Lung (tissue), 17 donors: ENCODE measurements at places on chromosomes 3 and 15.

GRCh38 chr3:20320489-20320888, 134.5 kb upstream of the SGO1 start:
- peak; percentile 68 for DNase-seq

DNA sequence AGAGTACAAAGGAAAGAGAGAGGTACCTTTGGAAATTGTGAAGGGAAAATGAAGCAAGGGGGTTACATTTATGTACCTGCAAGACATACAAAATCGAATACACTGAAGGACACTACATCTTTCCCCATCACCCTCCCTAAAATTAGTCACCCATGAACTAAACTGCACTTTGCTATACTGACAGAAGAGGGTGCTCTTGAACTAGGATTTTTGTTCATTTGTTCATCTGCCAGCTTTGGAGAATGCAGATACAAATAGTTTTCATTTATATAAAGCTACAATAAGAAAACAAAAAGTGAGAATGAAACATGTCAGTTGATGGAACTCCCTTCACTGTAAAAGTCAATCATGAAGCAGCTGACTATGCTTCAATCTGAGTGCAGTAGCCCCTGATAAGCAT, 55.7 kb downstream of the PCCB start:
- no peak for DNase-seq

- no peak for DNase-seq
These were observed 14.6 kb downstream of the MED12L start for GRCh38 chr3:151100076-151100475.

DNA sequence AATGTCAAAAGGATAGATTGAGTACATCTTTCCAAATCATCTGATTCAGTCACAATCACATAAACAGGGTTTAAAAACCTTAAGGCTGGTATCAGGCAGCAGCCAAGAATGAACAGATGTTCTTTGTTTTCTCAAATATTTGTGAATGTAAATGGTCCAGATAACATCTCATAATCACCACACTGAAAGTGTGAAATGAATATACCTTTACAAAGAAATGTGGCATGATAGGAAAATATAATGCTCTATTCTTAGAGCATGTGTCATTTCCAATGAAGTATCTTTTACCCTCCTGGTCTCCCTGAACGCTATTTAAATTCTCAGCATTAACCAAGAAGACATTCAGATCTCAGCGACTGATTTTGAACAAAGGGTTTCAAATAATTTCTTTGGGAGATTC, 8.8 kb upstream of the ACTC1 start:
- DNase-seq = no peak

DNA sequence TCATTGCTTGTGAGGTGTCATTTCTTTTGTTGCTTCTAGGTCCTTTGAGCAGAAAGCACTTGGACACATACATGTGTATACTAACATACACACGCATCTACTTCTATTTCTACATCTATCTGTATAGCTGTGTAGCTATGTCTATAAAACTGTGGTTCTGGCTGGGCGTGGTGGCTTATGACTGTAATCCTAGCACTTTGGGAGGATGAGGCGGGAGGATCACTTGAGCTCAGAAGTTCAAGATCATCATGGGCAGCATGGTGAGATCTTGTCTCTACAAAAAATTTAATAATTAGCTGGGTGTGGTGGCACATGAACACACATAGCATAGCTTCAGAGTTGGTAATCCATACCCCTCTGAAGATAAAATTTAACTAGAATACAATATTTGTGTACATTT, 65.0 kb upstream of the MAGI1 start:
- no peak for DNase-seq

GRCh38 chr3:13715961-13716360, 163.9 kb downstream of the WNT7A start:
- DNase-seq = no peak

DNA sequence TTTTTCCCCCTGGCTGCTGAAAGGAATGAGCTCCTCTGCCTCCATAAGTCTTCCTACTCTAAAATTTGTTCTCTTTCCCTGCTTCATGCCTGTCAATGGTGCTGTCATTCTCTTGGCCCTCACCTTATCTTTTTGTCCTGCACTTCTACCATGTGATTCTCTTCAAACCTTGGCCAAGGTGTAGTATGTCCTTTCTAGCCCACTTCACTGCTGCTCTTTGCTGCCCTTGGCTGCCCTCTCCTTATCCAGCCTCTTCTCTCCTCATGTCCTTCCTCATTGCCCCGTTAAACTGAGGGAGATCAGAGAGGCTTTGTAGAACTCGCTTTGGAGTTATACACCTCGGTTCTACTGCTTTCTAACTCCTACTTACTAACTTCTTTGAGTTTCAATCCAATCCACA, 19.7 kb downstream of the MINDY4B start:
- DNase-seq = no peak

- no peak for DNase-seq
These were observed 195.0 kb upstream of the EPHA3 start for GRCh38 chr3:88912294-88912877.

- no peak for DNase-seq
These were observed 298.4 kb downstream of the SATB1 start for GRCh38 chr3:18126772-18127171.

DNA sequence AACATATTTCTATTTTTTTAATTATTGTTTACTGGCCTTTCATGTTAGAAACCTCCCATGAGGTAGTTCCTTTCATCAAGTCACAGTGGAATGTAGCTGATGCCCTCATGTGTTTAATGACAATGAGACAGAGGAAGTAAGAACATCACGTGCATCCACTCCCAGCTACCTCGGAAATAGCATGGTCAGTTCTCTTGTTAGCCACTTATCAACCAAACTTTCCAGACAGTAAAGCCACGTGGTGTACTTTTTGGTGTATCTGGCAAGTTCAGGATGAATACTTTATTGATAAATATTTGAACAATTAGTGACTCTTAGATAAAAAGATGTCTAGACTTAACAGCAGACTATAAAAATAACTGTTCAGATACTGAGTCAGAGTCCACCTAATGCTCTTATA, 781.7 kb downstream of the MECOM start:
- DNase-seq = no peak

- DNase-seq = peak; percentile 13
These were observed 74.9 kb downstream of the EFCAB12 start for GRCh38 chr3:129353589-129353941.

- no peak for DNase-seq
These were observed 57.6 kb upstream of the LIPC start for GRCh38 chr15:58374147-58374546.

DNA sequence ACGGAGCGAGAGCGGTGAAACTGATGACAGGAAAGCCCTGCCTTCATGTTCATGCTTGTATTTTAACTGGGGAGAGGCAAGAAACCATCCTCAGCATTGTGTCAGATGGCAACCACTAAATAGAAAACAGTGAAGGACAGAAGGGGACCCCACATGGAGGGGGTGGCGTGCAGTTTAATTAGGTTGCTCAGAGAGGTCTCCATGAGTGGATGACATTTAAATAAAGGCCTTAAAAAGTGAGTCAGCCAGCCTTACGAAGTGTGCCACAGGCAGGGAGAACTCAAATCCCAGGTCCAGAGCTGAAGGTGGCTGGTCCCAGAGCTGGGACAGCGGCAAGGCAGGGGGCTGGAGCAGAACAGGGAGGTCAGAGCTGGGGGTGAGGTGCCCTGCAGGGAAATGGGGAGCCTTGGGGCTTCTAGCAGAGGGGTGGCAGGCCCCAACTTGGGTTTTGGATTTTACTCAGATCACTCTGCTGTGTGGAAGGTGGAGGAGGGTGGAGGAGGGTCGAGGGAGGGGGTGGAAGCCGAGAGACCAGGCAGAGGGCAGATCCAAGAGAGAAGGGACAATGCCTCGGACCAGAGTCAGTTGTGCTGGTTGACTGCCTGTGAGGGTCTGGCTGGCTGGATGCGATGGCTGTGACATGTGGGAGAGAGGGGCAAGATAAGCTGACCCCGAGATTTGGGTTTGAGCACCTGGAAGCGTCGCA, 73.7 kb downstream of the KLF13 start:
- no peak for DNase-seq

DNA sequence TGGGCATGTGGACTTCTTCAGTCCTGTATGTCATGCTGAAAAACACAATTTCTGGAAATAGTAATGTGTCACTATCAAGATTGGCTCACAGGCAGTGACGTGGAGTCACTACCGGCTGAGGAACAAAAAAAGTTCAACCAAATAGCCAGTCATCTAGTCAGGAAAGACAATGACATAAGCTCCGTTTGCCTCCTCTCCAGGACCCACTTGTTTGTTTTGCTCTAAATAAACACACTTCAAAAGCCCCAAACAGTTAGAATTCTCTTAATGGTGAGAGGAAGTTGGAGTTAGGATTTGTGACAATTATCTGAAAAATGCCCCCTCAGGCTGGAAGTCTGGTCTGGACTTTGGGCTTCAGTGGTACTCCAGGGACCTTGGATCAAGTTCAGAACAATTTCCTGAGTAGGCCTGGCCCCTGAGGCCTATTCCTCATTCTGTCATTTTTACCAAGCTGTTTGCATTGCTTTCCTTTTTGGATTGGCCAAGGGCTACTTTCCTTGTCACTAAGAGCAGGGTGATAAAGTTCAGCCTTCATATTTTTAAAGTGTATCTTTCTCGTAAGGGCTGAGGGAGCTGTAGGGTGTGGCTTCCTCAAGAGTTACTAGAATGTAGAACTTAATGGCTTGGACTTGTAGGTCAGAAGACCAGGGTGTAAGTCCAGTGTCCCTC, 98.9 kb downstream of the EOMES start:
- DNase-seq = no peak

- peak; percentile 85 for DNase-seq
These were observed 154.5 kb downstream of the FOXP1 start for GRCh38 chr3:71428841-71429596.

DNA sequence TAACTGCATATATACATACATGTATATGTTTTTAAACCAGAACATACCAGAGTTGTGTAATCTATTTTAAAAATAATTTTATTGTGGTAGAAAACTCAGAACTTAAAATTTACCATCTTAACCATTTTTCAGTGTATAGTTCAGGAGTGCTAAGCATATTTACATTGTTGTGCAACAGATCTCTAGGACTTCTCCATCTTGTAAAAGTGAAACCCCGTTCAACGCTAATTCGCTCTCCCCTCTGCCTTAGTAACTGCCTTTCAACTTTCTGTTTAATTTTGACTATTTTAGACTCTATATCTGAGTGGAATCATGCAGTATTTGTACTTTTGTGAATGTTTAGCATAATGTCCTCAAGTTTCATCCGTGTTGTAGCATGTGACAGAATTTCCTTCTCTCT, 51.8 kb upstream of the SSR3 start:
- peak; percentile 51 for DNase-seq

DNA sequence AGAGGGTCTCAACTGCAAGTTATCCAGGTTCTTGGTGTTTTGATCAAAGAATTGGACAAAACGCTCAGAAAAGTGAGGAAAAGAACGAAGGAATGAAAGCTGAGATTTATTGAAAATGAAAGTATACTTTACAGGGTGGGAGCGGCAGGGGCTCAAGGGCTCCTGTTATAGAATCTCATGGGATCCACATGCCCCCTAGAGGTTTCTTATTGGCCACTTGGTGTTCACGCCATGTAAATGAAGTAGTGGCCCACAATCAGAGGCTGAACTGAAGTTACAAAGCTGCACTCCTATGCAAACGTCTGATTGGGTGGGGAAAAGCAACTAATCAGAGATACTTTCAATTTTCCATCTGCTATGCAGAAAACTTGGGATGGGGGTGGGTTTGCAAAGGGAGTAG, 216.7 kb downstream of the PTPRG start:
- DNase-seq = peak; percentile 17

GRCh38 chr15:35741395-35741794, 195.4 kb upstream of the DPH6 start:
- no peak for DNase-seq

GRCh38 chr3:73164622-73165021, 103.2 kb downstream of the EBLN2 start:
- no peak for DNase-seq

- no peak for DNase-seq
These were observed 15.2 kb downstream of the CORO2B start for GRCh38 chr15:68593828-68594532.

DNA sequence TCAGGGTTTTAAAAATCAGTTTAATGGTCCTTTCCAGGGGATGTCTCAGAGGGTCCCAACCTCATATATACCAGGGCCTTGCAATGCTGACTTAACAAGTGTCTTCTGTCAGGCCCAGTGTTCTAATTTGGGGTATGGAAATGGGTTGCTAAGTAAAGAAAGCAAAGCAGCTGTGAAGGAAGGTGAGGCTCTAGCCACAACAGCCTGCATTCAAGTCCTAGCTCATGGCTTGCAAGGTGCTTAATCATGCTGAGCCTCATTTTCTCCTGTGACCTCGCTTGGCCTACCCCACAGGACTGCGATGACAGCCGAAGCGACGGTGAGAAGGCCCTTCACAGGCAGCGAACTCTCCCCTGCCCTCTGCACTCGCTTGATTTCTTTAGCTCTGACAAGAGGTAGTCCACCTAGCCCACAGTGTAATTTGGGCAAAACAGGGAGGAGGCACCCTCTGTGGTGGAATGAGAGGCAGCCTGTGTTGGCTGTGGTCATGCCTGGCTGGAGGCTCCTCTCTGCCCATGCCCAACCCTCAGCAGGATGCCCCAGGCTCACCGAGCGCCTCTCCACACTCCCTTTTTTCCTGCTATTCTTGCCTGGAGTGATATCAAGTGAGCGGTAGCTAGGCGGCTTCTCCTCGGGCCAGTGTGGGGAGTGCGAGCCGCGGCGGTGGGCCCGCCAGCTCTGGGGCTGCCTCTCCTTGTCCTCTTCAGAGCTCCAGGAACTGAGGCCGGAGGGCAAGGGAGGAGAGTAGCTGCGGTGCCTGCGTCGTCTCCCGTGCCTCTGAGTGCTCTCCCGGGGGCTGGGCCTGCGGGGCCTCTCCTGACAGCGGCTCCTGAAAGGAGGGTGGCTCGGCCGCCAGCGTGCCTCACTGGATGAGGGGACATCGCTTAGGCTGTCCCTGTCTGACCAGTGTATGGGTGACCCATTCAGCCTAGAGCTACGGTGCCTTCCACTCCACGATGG, 29.2 kb downstream of the ILDR1 start:
- DNase-seq = no peak

DNA sequence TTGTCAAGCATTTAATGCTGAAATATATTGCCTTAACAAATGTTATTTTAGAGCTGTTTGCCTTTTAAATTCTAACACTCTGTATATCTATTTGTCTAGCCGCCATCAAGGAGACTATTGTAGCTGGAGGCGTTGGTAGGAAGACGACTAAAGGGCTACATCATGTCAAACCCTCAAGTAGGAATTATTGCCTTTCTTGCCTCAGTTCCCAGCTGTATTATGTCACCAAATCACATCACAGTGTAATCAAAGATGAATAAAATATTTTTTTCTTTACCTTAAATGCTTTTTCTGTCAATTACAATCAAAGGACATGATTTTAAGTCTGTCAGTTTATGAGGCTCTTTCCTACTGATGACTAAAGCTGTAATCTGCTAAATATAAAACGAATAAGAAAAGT, 233.1 kb downstream of the ZIC4 start:
- DNase-seq = no peak

GRCh38 chr3:138371070-138371965, 22.9 kb downstream of the MRAS start:
- no peak for DNase-seq

- DNase-seq = peak; percentile 49
These were observed 681.6 kb upstream of the SEMA6D start for GRCh38 chr15:47035475-47036406.

DNA sequence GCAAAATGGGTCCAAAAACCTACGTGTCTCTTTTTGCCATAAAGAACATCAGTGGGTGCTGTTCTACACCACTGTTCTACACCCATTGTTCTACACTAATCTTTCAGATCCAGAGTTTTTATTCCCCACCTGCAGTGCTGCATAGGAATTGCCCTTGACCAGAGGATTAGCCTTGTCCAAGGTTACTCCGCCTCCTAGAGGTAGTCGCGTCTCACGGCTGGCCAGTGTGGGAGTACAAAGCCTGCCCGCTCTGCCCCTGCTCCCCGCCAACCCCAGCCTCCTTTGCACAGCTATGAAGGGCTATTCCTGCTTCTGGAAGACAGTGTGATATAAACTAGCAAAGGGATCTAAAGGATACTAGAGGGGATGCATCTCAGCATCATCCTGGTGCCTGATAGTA, 222.1 kb upstream of the LMCD1 start:
- DNase-seq = no peak
